ENCODE measurements at places on chromosomes 6 and 20.

GRCh38 chr6:166997768-166998255 is 1.4 kb upstream of the CEP43 start:
- peak; percentile 49 for DNase-seq

GRCh38 chr6:42727087-42727611 is 4.8 kb upstream of the PRPH2 start:
- DNase-seq, result no peak

GRCh38 chr20:13424174-13424833 is 203.2 kb downstream of the ISM1 start:
- DNase-seq, result no peak

DNA sequence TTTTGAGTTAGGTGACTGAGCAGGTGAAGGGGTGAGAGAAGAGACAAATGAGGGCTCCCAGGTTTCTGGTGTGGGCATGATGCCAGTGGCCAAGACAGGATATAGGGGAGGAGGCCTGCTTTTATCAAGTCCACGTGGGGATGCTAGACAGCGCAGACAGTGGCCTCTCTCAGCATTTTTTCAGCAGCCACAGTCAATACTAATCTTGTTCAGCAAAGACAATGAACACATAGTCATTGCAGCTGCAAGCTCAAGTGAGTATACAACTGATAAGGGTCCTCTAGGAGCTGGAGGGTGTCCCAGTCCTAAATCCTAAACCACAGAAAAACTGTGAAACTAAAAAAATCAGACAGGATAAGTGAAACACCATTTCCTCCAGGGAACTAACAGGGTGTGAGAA is 48.6 kb downstream of the UQCC1 start:
- DNase-seq, result no peak

DNA sequence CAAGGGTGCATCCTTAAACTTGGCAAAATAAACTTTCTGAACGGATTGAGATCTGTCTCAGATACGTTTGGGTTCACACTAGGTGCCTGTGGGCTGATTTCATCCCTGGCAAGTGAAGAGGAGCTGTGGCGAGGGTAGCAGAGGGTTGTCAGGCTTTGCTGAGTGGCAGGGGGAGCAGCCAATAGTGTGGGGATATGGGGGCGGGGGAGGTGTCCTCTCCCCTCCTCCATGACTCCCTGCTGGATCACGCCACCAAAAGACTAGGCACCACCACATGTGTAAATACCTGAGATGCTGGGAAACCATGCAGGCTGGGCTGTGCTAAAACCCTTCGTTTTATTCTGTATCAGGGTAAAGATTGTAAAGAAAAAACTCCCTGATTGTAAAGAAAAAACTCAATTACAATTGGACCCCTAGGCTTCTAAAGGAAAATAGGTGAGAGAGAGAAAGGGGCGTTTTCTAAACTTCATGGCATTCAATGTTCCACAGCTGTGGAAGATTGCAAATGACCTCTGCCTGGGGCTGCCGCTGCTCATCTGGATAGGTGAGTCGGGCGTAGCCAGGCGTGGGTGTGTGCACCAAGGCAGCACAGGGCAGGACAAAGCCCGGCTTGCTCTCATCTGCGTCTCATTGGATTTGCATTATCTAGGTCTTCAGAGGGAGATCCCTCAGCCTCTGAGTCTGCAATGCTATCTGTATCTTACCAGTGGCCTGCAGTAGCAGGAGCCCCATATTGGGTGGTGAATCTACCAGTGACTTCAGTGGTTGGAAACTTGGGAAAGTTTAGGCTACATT is 26.9 kb upstream of the ADTRP start:
- no peak for DNase-seq

- peak; percentile 45 for DNase-seq
Measured at GRCh38 chr6:131914967-131915751, 36.0 kb downstream of the CCN2 start.

GRCh38 chr6:35624341-35625070 is 64.2 kb downstream of the FKBP5 start:
- DNase-seq, result no peak

GRCh38 chr20:3629893-3630292 is 33.3 kb downstream of the GFRA4 start:
- no peak for DNase-seq

DNA sequence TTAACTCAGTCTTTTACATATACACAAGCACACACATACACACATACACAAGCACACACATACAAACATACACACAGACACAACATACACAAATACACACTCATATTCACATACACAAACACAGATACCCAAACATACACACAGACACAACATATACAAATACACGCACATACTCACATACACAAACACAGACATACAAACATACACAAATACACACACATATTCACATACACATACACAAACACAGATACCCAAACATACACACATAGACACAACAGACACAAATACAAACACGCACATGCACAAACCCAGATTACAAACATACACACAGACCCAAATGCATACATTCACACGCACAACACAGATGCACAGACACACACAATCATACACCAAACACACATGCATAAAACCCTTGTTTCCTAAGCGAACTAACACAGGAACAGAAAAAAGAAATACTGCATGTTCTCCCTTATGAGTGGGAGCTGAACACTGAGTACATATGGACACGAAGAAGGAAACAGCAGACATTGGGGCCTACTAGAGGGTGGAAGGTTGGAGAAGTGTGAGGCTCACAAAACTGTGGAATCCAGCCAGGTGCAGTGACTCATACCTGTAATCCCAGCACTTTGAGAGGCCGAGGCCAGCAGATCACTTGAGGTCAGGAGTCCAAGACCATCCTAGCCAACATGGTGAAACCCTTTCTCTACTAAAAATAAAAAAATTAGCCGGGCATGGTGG is 34.2 kb downstream of the PIM1 start:
- DNase-seq, result peak; percentile 82

- DNase-seq, result no peak
Measured at GRCh38 chr6:40457261-40457660, 129.9 kb downstream of the LRFN2 start.

GRCh38 chr20:64069614-64070243 is 6.7 kb downstream of the TCEA2 start:
- DNase-seq, result peak; percentile 61

DNA sequence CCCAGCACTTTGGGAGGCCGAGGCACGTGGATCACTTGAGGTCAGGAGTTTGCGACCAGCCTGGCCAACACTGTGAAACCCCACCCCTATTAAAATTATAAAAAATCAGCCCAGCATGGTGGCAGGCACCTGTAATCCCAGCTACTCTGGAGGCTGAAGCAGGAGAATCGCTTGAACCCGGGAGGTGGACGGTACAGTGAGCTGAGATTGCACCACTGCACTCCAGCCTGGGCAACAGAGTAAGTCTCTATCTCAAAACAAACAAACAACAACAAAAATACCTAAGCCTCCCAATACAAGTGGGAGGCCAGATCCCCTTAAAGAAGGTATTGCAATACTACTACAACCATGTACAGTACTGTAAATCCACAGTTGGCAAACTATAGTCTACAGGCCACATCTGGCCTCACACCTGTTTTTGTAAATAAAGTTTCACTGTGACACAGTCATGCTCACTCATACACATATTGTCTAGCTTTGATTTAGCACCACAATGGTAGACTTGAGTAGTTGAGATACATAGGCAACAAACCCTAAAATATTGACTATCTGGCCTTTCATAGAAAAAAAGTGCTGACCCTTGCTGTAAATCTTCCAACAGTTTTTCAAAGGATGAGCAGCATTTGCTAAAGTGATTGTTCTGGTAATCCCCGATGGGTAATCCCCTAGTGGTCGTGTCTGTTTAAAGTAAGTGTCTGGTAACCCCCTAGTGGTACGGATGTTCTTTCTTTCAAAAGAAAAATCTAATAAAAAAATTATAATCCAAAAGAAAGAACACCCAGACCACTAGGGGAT is 202.0 kb downstream of the RNGTT start:
- DNase-seq, result no peak

GRCh38 chr20:14264869-14265268 is 72.5 kb downstream of the FLRT3 start:
- DNase-seq, result no peak

DNA sequence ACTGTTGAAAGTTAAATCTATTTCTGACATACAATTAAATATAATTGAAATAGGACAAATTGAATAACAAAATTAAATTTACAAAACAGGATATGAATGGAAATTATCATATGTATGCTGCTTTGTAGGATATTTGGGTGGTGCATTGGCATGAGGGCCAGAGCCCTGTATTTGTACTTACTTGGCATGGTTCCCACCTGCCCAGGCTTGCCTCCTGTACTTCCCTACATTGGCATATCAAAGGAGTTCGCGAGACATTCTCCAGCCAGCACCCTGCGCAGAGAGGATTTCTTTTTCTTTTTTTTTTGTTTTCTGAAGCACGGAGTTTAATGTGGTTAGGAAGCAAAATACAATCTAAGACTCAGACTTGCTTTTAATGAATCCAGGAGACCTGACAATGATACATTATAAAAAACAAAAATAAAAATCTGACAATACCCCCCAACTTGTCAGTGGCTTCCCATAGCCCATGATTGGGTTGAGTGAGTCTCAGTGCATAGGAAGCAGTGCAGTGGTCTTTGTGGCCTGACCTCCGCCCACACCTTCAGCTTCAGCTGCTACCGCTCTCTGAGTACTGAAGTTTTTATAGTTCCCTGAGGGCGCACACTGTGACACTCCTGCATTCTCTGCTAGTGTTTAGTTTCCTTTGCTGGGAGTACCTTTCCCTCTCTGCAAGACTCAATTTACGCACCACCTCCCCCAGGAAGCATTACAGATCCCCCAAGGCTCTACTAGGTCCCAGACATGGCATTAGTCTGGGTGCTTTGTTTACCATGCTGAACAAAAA is 440.8 kb downstream of the UTRN start:
- no peak for DNase-seq

DNA sequence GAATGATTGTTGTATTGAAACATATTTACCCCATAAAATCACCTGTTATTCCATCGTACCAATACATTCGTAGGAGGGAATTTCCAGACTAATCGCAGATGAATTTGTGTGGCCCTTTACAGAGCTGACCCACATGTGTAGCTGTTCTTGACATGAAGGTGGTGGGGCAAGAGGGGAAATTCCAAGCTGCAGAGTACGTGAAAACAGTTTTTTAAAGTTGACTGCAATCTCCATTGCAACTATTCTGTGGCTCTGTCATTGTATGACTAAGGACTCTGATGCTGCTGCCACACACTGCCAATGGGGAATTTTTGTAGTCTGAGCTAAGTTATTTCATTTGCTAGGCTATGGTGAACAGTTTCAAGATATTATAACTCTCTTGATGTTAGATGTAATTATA is 46.4 kb upstream of the ADTRP start:
- DNase-seq, result no peak

- no peak for DNase-seq
Measured at GRCh38 chr20:19304389-19304788, 91.9 kb downstream of the SLC24A3 start.

DNA sequence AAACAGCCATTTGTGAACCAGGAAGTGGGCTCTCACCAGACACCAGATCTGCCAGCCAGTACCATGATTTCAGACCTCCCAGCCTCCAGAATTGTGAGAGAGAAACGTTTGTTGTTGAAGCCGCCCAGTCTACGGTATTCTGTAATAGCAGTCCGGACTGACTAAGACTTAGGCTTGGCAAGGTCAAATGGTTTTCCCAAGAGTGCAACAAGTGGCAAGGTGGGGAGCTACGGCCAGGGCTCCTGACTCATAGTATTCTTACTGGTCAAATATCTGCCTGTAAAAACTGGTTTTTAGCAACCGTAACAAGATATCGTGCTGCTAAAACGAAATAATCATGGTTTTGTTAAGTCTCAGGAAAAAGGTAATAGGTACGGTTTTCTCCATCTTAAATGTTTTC is 37.8 kb downstream of the MCUR1 start:
- DNase-seq, result no peak

DNA sequence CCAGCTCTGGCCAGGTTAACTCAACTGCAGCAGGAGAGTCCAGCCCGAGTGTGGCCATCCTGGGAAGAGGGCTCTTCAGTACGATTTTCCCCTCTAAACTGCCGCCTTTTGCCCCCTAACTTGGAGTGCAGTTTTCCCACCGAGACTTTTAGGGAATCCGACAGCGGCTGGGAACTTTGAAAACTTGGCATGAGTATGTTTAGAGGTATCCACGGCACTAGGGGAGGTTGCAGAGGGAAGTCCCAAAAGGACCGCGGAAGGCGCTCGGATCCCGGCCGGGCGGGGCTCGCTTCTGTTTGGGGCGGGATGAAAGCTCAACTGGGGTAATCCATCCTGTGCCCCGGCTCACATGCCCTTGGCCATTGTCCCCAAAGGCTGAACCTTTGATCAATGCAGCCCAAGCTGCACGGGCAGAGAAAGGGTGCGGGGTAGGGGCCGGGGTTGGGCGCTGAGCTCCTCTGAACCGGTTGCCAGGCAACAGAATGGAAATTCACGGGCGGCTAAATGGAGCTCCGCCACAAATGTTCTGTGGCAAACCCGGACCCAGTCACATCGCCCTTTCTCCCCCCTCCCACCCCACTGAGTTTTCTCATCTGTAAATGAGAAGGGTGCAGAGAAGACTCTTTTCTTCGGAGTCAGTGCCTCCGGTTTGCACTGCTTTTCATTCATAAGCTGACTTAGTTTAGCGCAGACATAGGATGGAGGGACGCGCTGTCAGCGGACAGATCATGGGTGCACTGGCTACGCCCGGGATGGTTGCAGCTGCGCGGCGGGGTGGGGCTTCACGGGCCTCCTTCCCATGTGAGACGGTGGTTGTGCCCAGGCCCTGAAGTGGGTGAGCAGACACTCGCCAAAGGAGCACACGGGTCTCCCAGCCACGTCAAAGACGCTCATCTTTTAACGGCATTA is 2.3 kb downstream of the BMP6 start:
- no peak for DNase-seq

DNA sequence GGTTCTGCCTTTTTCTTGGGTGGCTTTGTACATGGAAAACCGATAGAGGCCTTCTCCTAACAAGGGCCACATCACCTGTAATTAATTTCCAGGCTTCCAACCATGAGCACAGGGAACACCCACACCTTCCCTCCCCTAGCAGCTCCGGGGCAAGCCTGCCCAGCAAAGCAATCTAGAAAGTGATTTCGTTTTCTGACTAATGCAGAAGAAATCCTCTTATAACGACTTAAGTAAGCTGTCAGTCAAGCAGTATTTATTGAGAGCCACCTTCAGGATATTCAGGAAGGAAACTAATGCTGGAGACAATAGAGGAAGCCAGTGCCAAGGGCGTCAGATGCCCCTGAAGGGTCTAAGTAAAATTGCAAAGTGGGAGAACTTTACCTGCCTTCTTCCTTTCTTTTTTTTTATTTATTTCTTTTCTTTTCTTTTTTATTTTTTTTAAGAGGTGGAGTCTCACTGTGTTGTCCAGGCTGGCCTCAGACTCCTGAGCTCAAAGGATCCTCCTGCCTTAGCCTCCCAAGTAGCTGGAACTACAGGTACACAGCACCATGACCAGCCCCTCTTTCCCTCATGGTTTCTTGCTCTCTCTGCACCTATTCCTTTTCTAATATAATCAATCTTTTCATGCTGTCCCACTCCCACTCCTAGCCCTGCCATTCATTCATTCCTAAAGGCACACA is 67.5 kb upstream of the MBOAT1 start:
- peak; percentile 42 for DNase-seq
